Gastroesophageal sphincter (tissue), 4 donors: ENCODE measurements at places on chromosomes 1 and 21. TPM values are rescaled to one million over a fixed set of nuclear protein-coding genes. Genes with fewer than 3 reads are reported as not detected.

DNA sequence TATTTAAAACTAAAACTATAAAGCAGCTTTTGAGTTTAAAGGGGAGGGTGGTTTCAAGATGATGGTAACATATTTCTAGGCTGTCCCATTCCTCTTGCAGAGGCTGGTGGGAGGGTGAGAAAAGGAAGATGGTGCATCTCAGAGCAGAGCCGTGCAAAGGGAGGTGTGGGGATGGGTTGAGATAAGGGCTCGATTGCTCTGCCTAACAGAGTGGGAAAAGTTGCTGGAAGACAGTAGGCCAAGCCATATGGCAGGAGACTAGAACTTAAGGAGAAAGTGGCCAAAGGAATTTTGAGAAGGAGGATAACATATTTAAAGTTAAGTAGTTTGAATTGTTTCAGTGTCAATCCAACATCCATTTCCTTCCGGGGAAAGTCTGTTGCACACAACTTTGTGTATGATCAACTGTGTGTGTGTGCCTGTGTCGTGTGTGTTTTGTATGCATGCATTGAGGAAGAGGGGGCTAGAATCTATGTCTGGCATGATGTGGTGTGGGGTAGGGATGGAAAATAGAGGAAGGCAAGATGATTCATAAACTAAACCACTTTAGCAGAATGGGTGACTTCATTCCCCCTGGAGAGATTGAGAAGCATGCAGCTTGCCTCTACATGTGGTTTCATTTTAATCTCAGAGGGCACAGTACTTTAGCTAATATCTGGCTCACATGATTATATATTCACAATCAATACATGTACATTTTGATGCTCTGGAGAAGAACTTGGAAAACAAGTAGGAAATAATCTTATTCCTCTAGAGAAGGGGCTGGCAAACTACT is 145.0 kb upstream of the DNAH14 start:
- no peak for ATAC-seq

DNA sequence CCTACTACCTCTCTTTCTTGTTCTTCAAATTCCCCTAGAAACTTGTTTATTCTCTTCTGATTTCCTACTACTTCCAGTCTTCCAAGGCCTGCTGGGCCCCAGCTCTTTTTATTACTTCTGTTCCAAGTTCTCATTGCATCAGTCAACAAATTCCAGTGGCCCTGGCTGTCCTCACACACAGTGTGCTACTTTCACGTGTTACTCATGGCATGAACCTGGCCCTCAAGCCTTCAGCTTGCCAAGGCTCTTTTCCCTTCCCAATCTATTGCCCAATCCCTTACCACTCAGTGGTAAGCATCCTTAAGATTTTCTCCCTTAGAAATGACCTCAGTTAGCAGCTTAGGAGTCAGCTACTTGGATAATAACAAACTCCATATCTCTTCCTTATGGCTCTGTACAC is 613.5 kb downstream of the LMO4 start:
- no peak for ATAC-seq

DNA sequence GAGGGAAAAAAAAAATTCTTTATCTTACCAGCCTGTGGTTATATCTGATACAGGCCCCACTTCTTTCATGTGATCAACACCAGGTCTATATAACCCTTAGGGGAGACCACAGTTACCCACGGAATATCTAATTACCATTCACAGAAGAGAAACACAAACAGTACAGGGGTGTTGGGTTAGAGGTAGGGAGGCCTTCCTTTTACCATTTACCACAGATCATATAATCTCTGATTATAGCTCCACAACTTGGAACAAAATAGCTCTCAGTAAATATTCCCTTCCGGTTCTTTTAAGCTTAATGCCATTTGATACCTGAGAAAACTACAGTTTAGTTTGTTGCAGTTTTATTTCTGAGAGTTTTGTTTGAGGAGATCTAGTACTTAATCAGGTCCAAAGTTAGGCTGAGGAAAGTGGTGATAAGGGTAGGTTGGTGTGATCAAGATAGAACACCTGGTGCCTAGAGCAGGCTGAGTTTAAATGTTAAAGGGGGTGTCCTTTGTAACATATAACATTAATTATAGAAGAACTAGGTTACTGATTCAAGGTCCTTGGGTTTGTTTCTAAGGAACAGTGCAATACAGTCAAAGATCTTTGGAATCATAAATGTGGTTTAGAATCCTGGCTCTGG is 14.1 kb downstream of the EPB41 start:
- ATAC-seq = no peak

GRCh38 chr1:156193208-156193487 is 756 bp upstream of the SLC25A44 start:
- no peak for ATAC-seq

- no peak for ATAC-seq
These were observed 10.8 kb upstream of the THEM4 start for GRCh38 chr1:151920149-151920548.

GRCh38 chr1:178926046-178926445 is 55.2 kb upstream of the ANGPTL1 start:
- no peak for ATAC-seq

- no peak for ATAC-seq
These were observed 8.5 kb downstream of the CCT8 start for GRCh38 chr21:29064850-29065481.

DNA sequence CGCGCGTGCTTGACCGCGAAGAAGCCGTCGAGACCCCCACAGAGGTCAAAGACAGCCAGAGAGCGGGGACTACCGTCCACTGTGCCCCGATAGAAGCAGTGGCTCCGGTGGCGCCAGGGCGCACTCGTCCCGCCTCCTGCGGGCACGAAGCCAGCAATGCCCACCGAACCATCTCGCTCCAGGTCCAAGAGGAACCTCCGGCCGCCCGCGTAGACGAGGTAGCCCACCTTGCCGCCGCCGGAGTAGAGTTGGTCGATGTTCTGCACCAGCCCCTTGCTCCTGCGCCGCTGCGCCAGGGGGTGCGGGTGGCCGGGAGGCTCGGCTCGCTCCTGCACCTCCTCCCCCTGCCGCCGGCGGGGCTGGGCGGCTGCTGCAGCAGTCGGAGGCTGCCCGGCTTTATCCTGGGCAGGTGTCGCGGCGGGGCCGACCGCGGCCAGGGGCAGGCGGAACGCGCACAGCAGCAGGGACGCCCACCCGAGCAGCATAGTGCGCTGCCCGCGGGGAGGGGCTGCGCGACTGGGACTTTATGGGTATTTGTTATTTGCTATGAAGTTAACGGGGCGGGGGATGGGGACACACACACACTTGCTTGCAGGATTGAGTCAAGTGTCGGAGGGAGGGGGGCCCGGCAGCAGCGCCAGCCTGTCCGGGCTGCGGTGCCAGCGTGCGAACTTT is 844 bp downstream of the ADAMTS5 start:
- ATAC-seq = peak; percentile 14

DNA sequence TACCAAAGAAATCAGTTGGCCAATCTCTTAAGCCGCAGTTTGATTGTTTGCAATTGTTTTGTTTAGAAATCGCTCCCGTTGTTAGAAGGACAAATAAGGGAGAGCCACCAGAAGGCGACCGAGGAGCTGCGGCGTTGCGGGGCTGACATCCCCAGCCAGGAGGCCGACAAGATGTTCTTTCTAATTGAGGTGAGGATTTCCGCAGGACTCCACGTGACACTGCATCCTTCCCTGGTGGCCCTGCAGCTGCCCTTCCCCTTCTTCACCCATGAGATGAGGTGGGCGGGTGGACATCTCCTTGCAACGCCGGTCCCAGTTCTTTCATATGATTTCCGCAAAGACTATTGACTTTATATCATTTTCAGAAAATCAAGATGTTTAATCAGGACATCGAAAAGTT is 27.2 kb upstream of the MX1 start:
- no peak for ATAC-seq

- ATAC-seq = no peak
These were observed 9.2 kb upstream of the SLAMF8 start for GRCh38 chr1:159817276-159818041.

VWA5B1 gene
- 0.12 TPM for total RNA-seq

PDZK1IP1 gene
- total RNA-seq = not detected

FYB2 gene
- total RNA-seq = not detected
